Cerebellar nuclear complex (tissue), 1 donor: ENCODE measurements at places on chromosomes 6 and 20.

DNA sequence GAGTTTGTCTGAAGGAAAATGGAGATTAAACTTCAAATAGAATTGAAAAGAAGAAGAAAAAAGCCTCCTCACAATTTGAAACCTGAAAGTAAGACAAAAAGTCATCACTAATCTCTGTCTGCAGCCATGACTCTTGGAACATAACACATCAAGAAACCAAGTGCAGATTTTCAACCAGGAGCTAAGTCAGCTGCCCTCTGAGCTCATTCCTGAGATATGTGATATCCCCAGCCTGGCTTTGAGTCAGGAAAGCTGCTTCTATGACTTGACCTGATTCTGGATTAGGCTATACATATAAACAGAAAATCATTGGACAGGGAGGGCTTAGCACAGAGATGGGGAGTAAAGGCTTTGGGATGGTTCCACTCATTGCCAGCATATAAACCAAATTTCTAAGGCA, 891.4 kb downstream of the TFAP2A start:
- no peak for DNase-seq

DNA sequence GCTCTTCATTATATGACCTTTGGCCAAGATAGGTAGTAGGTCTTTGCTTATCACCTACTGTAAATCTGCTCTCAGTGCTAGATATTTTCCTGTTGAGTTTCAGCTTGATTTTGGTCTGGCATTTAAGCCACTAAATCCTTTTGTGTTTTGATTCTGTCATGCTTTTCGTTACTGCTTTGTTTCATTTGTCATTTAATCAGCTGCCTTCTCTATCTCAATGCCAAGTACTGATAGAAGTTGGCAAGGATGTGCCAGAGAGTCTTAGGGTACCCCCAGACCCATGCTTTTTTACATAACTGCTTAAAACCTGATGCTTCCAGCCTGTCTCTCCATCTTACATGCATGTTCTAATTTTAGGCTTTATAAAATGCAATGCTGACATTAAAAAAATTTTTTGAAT, 300.1 kb upstream of the SASH1 start:
- DNase-seq: no peak

DNA sequence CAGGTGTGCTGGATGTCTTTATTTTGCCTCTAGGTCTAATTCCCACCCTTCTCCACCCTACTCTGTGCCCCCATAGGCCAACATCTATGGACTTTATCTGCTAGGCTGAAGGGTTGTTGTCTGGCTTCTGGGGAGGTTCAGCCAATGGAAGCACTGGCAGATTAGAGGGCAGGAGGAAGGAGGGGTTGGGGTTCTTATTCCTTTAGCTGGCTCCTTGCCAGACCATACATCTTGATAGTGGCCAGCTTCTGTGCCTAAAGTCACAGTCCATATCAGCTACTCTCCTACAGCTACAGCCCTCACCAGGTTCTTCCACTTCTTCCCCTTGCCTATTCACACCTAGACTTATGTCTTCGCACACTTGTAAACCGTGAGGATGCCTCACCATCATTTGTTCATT, 41.1 kb downstream of the ROS1 start:
- DNase-seq: no peak

GRCh38 chr6:11586117-11586516, 48.6 kb downstream of the TMEM170B start:
- no peak for DNase-seq
